ENCODE measurements at places on chromosomes 6 and 20. TPM values are rescaled to one million over a fixed set of nuclear protein-coding genes. Genes with fewer than 3 reads are reported as not detected.

DNA sequence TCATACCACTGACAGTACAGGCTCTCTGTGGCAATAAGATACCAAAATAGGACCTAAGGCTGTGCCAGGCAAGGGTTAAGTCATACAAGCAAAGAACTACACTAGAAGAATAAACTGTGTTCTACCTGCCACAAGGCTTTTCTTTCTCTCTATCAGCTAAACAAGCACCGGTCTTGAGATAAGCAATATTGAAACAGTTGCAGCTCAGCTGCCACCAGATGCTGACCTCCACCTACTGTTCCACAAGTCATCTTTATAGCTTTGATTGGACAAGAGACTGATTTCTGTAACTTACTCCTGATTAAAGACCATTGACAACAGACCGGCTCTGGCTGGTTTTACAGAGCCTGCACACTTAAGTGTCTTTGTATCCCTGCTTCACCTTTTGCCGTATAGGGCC, 24.1 kb downstream of the SCP2D1 start:
- no peak overlapping the region for H3K27ac ChIP-seq
- H3K4me1 ChIP-seq: no peaks in the 10 kb centered on the region
- H3K27me3 ChIP-seq: no peaks in the 10 kb centered on the region

DNA sequence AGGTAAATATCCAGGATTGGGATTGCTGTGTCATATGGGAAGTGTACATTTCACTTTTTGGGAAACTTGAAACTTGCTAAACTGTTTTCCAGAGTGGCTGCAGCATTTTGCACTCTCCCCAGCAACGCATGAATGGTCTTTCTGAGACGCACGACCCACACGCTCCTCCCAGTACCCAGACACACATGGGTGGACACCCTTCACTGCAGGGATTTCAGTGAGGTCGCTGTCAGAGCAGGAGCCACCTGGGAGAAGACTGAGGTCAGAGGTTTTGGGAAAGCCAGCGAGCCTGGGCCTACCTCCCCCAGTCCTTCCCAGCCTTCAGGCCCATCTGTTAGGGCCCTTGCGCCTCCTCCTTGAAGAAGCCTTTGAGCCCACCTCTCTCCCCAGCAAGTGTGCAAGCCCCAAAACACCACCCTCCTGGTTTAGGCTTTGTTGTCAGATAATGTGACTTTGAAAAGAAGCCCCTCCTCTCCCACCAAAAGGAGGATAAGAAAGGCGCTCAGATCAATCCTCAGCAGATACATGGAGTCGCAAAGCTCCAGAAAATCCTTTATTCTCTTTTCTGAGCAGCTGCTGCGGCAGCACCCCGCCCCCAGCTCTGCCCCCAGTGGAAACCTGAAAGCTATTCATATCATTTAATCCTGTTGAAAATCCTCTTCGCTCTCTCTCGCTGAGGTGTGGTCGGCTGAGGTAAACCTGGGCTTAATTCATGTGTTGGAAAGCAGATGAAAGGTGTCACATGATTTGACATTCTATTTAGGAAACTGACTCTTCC, 12.7 kb upstream of the JAG1 start:
- H3K27ac ChIP-seq: no peak overlapping the region
- no peaks in the 10 kb centered on the region for H3K27me3 ChIP-seq
- H3K4me3 ChIP-seq: no peak overlapping the region
- H3K4me1 ChIP-seq: no peaks in the 10 kb centered on the region

GRCh38 chr20:45088247-45088646, 12.7 kb downstream of the KCNS1 start:
- no peaks in the 10 kb centered on the region for H3K36me3 ChIP-seq
- H3K27ac ChIP-seq: no peak overlapping the region
- DNase-seq: no peak
- no peaks in the 10 kb centered on the region for H3K27me3 ChIP-seq
- H3K4me3 ChIP-seq: no peak overlapping the region

TINAG gene
- total RNA-seq: not detected

VGLL2 gene
- total RNA-seq: not detected

DNA sequence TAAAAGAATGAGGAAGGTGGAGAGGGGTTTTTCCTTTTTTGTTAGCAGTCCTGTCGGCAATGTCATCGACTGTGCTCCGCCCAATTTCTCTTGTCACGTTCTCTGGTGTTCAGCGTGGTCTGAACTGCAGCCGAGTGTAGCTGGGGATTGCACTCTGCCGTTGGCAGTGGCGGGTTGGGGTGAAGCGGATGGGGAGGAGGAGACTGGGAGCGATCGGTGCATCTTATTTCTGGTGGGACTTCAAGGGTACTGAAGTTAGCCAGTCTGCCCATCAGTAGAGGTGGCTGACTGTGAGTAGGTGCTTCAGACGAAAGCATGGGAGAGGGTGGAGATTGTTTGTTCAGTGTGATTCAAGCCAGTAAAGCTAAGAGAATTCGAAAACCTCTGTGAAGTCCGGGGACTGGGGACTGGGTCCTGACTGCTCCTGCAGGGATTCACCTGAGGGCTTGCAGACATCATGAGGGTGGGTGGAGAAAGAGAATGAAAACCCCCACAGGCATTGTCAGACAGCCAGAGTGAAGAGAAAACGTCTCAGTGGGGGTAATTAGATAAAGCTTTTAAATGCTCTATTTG, 5.1 kb downstream of the RREB1 start:
- H3K4me1 ChIP-seq: peaks cover 59% of the 10 kb centered on the region
- no peaks in the 10 kb centered on the region for H3K27me3 ChIP-seq
- DNase-seq: no peak
- no peaks in the 10 kb centered on the region for H3K36me3 ChIP-seq
- peak overlapping the region; percentile 5 for H3K27ac ChIP-seq

GRCh38 chr6:9128970-9129369, 693.6 kb upstream of the SLC35B3 start:
- no peaks in the 10 kb centered on the region for H3K36me3 ChIP-seq
- H3K27me3 ChIP-seq: no peaks in the 10 kb centered on the region
- no peak for DNase-seq

DNA sequence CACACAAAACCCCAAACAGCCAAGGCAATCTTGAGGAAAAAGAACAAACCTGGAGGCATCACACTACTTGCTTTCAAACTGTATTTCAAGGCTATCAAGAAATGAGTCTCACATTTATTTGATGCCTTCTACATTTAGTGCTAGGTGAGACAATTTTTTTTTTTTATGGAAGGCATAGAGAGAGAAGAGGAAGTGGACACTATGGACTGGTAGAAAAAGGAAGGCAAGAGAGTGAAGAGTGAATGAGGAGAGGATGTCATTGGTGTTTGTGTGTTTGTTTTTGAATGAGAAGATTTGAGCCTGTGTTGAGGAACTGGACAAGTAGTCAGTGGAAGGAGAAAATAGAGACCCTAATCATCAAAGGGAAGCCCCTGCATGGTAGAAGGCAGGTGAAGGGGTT, 182.0 kb upstream of the JAG1 start:
- no peaks in the 10 kb centered on the region for H3K27me3 ChIP-seq
- H3K4me3 ChIP-seq: no peak overlapping the region
- H3K27ac ChIP-seq: no peak overlapping the region
- no peak for DNase-seq
- H3K4me1 ChIP-seq: peaks cover 12% of the 10 kb centered on the region

GRCh38 chr6:155219858-155220301, 43.9 kb upstream of the CLDN20 start:
- DNase-seq: no peak
- no peaks in the 10 kb centered on the region for H3K4me1 ChIP-seq
- H3K4me3 ChIP-seq: no peak overlapping the region
- no peaks in the 10 kb centered on the region for H3K27me3 ChIP-seq
- no peak overlapping the region for H3K27ac ChIP-seq

DNA sequence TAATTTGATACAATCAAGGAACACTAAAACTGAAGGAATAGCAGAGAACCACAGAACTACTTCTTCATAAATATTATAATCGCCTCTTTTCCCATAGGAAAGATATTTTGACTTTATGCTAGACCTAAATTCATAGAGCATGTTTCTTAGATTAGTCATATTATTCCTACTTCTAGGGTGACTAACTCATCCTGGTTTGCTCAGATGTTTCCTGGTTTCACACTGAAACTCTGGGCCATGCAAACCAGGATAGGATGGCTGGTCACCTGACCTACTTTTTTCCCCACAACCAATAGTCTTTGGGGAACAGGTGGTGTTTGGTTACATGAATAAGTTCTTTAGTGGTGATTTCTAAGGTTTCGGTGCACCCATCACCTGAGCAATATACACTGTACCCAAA, 42.8 kb downstream of the MMS22L start:
- no peak overlapping the region for H3K4me3 ChIP-seq
- no peak overlapping the region for H3K27ac ChIP-seq
- DNase-seq: no peak
- H3K27me3 ChIP-seq: no peaks in the 10 kb centered on the region
- no peaks in the 10 kb centered on the region for H3K36me3 ChIP-seq

PNPLA1 gene
- 0.14 TPM for total RNA-seq

DNA sequence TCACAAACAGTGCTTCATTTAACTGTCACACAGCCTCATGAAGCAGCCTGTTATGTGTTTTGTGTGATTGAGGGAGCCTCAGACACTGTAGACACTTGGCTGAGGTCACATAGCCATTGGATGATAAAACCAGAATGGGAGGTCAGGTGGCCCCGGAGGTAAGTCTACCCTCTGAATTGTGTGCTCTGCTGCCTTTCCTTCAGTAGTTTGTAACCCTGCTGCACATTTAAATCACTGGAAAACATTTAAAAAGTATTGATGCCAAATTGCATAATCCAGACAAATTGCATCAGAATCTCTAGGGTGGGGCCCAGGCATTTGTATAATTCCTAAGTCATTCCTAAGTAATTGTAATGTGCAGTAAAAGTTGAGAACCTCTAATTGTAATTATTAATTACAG, 85.2 kb upstream of the ECI2 start:
- no peaks in the 10 kb centered on the region for H3K27me3 ChIP-seq
- no peak overlapping the region for H3K27ac ChIP-seq
- no peaks in the 10 kb centered on the region for H3K36me3 ChIP-seq
- peaks cover 2% of the 10 kb centered on the region for H3K4me1 ChIP-seq
- H3K4me3 ChIP-seq: no peak overlapping the region

DNA sequence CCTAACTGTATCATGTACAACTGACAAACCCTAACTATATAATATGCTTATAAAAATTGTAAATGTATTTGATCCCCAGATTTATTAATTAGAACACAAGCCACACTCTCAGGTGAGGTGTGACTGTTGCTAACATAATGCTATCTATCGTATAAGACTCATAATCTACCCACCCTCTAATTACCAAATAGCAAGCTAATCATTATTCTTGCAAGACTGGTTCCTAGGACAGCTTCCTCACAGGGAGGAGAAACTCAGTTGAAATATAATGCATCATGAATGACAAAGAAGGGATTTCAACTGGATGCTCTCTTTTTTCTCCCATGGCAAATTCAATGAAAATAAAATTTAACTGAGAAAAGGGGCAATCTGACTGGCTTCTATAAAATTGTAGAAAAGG, 35.4 kb downstream of the ELOVL4 start:
- no peak overlapping the region for H3K27ac ChIP-seq
- H3K27me3 ChIP-seq: no peaks in the 10 kb centered on the region
- DNase-seq: no peak
- H3K4me3 ChIP-seq: no peak overlapping the region
- no peaks in the 10 kb centered on the region for H3K4me1 ChIP-seq

C20orf204 gene
- 0.14 TPM for total RNA-seq

OR2H2 gene
- not detected for total RNA-seq

GRCh38 chr6:35146453-35146852, 5.3 kb upstream of the TCP11 start:
- no peaks in the 10 kb centered on the region for H3K36me3 ChIP-seq
- peak; percentile 53 for DNase-seq
- no peak overlapping the region for H3K4me3 ChIP-seq
- no peak overlapping the region for H3K27ac ChIP-seq
- H3K27me3 ChIP-seq: no peaks in the 10 kb centered on the region
- no peaks in the 10 kb centered on the region for H3K4me1 ChIP-seq

DNA sequence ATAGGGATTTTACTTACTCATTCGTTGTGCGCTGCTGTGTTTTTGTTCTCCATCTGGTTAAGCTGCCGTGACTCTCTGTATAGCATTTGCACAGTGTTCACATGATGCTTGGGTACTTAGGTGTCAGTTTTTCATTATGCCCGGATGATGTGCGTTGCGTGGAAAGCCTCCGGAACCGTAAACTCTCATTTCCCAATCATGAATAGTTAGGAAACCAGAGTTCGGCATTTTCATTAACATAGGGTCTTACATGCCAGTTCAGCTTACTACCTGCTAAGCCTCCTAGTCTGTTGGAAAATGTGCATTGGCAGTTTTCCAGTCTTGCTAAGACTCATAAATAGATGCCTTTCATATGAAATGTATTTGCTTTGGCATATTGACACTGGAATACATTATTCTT, 483.4 kb upstream of the FLRT3 start:
- no peaks in the 10 kb centered on the region for H3K27me3 ChIP-seq
- H3K27ac ChIP-seq: no peak overlapping the region
- DNase-seq: no peak
- no peaks in the 10 kb centered on the region for H3K36me3 ChIP-seq

- no peak overlapping the region for H3K27ac ChIP-seq
- H3K27me3 ChIP-seq: no peaks in the 10 kb centered on the region
- no peak for DNase-seq
- no peaks in the 10 kb centered on the region for H3K36me3 ChIP-seq
Measured at GRCh38 chr6:48664826-48665225, 553.8 kb upstream of the PTCHD4 start.

DNA sequence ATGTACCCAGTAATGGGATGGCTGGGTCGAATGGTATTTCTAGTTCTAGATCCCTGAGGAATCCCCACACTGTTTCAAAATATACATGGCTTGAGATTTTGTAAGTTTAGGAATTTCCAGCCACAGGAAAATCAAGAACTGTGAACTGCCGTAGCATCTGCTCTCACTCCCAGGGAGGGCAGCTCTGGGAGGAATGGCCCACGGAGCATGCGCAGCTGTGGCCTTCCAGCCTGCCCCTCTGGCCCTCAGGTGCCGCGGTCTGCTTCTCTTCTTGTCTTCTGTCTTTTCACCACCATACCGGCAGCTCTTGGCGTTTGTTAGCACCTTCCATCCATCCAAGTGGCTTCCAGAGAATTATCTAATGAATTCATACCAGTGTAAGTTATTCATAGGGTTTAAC, 19.9 kb upstream of the EXOC2 start:
- H3K27ac ChIP-seq: no peak overlapping the region
- no peak for DNase-seq
- H3K36me3 ChIP-seq: no peaks in the 10 kb centered on the region
- H3K4me3 ChIP-seq: no peak overlapping the region
- no peaks in the 10 kb centered on the region for H3K27me3 ChIP-seq

- no peaks in the 10 kb centered on the region for H3K4me1 ChIP-seq
- no peak overlapping the region for H3K4me3 ChIP-seq
- no peak for DNase-seq
- H3K27ac ChIP-seq: no peak overlapping the region
- no peaks in the 10 kb centered on the region for H3K27me3 ChIP-seq
- no peaks in the 10 kb centered on the region for H3K36me3 ChIP-seq
Measured at GRCh38 chr20:43140726-43141125, 49.0 kb downstream of the PTPRT start.

Measured in liver (tissue), 10 donors.